ENCODE measurements at places on chromosomes 3 and 15. TPM values are rescaled to one million over a fixed set of nuclear protein-coding genes. Genes with fewer than 3 reads are reported as not detected.

The DGKG gene
- not detected for total RNA-seq

The TGM5 gene
- 0.21 TPM for total RNA-seq

The CPNE9 gene
- not detected for total RNA-seq

The TRH gene
- not detected for total RNA-seq

The LMCD1 gene
- total RNA-seq: 91.1 TPM

The RTP1 gene
- not detected for total RNA-seq

The NMNAT3 gene
- total RNA-seq: 11.3 TPM

The WWTR1 gene
- total RNA-seq: 36.9 TPM

The RTP4 gene
- not detected for total RNA-seq

The AADACL2 gene
- not detected for total RNA-seq

The CCK gene
- 0.96 TPM for total RNA-seq

The PLA2G4E gene
- 0.96 TPM for total RNA-seq

The TICRR gene
- 0.21 TPM for total RNA-seq

The SPRED1 gene
- total RNA-seq: 17.7 TPM

The TBC1D2B gene
- total RNA-seq: 15.2 TPM

The AHSG gene
- total RNA-seq: not detected

The SLC24A5 gene
- total RNA-seq: not detected

The PLIN1 gene
- 0.24 TPM for total RNA-seq

The CALML4 gene
- 3.1 TPM for total RNA-seq

The AGBL1 gene
- not detected for total RNA-seq

The GREM1 gene
- total RNA-seq: 0.21 TPM

The CRTAP gene
- 256 TPM for total RNA-seq

The HDC gene
- not detected for total RNA-seq

The LRTM1 gene
- not detected for total RNA-seq

The SQOR gene
- total RNA-seq: 378 TPM

The LRRIQ4 gene
- not detected for total RNA-seq

The CLDN16 gene
- total RNA-seq: 1.3 TPM

The STRIT1 gene
- not detected for total RNA-seq

The CELF6 gene
- 0.24 TPM for total RNA-seq

The CCNDBP1 gene
- 75.4 TPM for total RNA-seq

The SLC9A9 gene
- 3.0 TPM for total RNA-seq

The THRB gene
- total RNA-seq: 10.0 TPM

The UCN2 gene
- 6.0 TPM for total RNA-seq

The SUCLG2 gene
- total RNA-seq: 45.0 TPM

The XPC gene
- 27.7 TPM for total RNA-seq

The GNAT1 gene
- total RNA-seq: not detected

The LMAN1L gene
- not detected for total RNA-seq

The PATL2 gene
- total RNA-seq: 0.85 TPM

The CP gene
- total RNA-seq: 0.21 TPM

The SUCNR1 gene
- total RNA-seq: not detected
